ENCODE measurements at places on chromosomes 2 and 18. TPM values are rescaled to one million over a fixed set of nuclear protein-coding genes. Genes with fewer than 3 reads are reported as not detected.
A peak's percentile ranks its signal among the peaks of the same experiment; 100 is the strongest.

DNA sequence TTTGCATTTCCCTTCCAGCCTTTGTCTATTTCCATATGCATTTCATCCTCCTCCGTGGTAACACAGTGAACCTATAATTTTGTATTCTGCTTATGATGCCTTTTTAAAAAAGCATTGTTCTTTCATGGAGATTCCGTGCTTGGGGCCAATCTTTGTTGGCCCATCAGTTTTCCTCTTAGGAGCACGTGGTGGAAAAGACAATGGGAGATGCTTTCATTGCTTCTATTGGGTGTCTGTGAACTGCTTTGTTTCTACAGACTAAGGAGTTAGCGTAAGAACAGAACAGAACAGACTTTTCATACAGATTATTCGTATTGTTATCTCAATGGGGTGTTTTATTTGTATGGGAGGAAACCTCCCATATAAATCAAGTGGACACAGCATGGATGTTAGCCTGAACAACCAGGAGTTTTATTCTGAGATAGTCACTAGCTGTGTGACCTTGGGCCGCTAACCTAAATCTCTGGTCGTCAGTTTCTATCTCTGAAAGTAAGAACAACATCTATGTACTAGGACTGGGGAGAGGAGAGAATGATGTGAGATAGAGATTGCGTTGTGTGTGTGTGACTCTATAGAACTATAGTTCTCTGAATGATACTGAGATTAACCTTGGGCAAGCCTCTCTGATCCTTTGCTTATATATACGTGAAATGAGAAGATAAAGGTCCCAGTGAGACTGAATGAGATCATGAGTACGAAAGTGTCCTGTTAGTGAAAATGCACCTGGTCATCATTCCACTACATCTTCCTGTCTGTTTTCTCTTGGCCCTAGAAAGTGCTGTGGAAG is 22.9 kb upstream of the YWHAQ start:
- DNase-seq = no peak

- no peak for DNase-seq
Measured at GRCh38 chr2:102122115-102122514, 20.4 kb upstream of the IL1R1 start.

GRCh38 chr2:25512707-25513106 is 160.7 kb downstream of the DTNB start:
- DNase-seq = no peak

GRCh38 chr2:240186191-240186725 is 45.8 kb upstream of the OTOS start:
- peak; percentile 41 for DNase-seq

FOXD4L1 gene
- 1.1 TPM for total RNA-seq
